ENCODE measurements at places on chromosomes 3 and 15.
A peak's percentile ranks its signal among the peaks of the same experiment; 100 is the strongest.

DNA sequence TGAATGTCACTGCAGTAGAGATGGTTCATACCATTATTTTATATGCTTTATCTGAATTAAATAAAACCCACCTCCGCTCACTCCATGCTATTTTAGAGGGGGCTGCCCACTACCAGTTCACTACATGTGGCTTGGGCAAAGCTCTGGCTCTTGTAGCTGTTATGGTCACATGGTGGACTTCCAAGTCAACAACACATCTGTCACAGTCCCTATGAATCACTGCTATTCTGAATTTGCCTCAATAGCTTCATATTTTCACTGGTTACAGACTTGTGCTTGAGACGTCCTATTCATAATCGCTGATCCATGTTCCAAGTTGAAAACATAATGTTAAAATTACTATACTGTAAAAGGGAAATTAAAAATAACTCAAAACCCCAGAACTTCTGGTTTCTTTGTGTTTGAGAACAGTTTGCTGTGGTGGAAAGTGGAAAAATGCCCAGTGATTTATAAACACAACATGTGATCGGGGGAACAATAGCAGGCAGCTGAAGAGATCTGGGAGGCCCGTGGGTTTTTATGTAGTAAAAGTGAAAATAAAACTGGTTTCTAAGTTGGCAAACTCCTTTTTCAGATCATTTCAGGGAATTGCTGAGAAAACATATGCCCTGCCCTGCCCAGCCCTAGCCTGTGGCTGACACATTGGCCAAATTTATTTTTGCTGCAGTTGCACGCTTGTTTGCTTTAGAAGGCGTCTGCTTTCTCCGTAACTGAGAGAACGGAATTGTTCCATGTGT lies 128.8 kb upstream of the PRR23C start:
- DNase-seq = no peak

GRCh38 chr3:187082758-187083375 lies 56.4 kb downstream of the RPL39L start:
- no peak for DNase-seq

- DNase-seq = no peak
Measured at GRCh38 chr15:64896371-64897069, 15.2 kb upstream of the ANKDD1A start.

DNA sequence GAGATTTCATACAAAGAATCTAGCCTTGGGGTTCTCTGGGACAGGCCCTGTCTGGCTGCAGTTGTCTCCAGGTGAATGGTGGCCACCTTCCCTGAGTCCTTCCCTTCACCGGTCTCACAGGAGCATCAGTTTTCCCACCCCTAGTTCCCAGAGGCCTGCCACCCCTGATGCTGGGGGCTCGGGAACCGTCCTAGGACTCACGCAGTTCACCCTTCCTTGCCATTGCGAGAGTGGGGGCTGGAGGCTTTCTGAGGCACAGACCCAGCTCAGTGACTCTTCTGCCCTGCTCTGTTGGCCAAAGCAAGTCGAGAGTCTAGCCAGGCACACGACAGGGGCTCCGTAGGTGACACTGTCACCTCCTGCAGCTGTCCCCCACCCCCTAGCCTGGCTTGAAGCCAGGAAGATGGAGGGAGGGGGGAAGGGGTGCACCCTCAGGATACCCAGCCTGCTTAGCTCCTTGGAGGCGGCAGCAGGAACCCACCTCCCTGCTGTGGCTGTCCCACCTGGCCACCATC lies 130.3 kb downstream of the NUP210 start:
- DNase-seq = no peak

GRCh38 chr3:162740941-162741596 lies 1244.5 kb downstream of the OTOL1 start:
- DNase-seq = no peak

DNA sequence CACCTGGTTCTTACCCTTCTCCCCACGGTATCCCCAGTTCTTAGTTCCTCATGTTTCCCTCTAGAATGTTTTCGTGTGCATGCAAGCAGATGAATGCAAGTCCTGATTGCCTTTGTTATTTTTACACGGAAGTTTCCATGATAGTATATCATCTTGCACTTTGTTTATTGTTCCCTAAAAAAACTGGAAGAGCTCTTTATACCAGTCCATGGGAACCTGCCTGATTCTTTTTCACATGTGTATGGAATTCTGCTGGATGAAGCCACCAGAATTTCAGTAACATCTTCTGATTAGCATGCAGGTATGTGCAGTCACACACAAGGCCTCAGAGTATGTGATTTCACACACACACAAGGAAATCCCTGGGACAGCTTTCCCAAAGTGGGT lies 16.0 kb upstream of the LRRK1 start:
- no peak for DNase-seq

GRCh38 chr3:181615666-181616065 lies 96.1 kb upstream of the SOX2 start:
- DNase-seq = no peak

GRCh38 chr3:132047209-132047608 lies 12.4 kb upstream of the CPNE4 start:
- DNase-seq = no peak

- DNase-seq = no peak
Measured at GRCh38 chr3:188299708-188300107, 145.8 kb downstream of the LPP start.

GRCh38 chr3:177553012-177553411 lies 355.7 kb upstream of the TBL1XR1 start:
- no peak for DNase-seq

DNA sequence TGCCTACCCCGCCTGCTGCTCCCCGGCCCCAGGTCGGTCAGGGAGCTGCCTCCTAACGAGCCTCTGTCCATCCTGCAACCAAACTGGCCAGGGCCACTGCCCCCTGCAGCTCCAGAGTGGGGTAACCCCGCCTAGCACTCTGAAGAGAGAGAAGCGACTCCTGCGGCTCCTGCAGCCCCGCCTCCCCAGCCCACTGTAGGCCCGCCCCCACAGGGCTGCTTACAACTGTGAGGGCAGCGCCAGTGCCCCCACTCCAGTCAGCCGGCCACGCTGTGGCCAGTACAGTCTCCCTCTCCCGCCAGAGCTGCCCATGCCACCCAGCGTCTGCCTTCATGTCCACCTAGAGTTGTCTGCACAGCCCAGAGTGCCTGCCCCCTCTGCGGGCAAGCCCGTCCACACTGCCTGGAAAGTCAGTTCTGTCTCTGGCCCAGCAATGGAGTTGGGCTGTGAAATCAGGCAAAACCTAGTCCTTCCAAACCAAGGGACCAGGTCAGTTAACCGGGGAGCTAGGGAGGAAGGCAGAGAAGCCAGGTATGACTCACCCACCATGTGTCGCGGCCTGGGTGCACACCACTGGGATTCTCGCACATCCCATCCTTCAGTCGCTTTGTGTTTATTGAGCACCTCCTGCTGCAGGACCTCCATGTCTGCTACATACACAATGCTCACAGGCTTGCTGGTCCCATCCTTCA lies 2.4 kb downstream of the UCN2 start:
- DNase-seq = no peak

DNA sequence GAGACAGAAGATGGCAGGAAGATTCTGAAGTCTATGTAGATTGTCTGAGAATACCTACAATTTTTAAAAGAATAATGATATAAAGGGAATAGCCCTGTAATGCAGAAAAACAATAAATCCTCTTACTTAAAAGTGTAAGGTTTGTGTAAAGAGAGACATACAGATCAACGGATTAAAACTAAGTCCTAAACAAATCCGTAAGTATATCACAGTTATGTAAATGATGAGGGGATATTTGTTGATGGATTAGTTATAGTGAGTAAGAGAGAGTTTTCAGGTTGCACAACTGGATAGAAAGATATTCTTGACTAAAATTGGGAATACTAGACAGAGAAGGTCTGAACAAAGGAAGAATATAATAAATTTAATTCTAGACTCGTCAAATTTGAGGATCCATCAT lies 179.6 kb downstream of the TBC1D5 start:
- no peak for DNase-seq

DNA sequence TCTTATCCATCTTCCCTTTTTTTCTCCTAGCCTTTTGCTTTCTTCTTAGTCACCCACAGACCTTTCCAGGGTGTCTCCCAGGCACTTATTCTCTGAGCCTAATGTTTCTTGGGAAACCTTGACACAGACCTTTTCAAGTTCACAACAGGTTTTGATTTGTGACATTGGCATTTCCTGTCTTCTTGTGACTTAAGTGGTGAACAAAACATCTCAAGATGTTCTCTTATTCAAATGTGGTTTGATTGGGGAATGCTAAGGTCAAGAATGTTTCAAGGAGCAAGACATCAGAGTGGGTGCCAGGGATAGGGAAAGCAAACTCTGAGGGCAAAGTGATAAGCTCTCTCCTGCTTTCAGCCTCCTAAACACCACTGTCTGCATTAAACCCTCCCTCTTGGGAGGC lies 68.2 kb upstream of the GSK3B start:
- DNase-seq = no peak

DNA sequence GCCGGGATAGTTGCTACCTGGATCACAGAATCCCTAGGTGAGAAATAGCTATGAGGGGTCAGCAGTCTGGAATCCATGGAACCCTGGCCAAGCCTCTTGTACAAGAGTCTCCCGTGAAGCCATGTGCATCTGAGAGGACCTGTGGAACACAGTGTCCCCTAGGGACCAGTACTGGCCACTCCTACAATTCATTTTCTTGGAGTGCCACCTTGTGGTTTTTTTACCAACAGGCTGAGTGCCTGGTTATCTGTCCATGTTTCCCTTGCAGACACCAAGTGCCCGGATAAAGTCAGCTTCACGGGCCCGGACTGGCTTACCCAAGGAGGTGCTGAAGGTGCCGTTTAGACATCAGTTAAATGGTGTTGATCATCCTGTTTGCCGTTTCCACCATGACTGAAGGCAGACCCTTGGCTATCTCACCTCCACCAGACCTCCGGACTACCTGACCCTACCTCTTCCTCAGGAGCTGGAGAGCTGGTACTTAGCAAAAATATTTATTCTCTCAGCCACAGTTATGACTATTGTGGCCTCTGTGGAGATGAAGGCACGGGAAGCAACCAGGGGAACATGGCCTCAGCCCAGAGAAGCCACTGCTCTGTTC lies 93.9 kb downstream of the RBPMS2 start:
- no peak for DNase-seq

DNA sequence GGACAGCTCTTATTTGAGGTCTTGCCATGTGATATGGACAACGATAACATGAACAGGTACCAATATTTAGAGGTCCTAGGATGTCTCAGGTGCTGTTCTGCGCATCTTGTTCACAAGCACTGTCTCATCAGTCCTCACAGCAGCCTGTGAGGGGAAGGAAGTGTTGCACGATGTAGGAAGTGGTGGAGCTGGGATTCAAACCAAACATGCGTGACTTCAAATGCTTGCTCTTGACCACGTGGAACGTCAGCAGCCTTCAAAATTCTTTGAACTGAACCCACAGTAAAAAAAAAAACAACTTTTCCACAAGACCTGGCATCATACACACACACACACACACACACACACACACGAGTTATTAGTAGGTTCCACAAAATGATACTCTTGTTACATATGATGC lies 153.4 kb upstream of the SMAD3 start:
- DNase-seq = peak; percentile 73

GRCh38 chr15:50353975-50354837 lies 792 bp downstream of the GABPB1 start:
- peak; percentile 67 for DNase-seq

- no peak for DNase-seq
Measured at GRCh38 chr3:18544146-18544545, 119.0 kb upstream of the SATB1 start.

DNA sequence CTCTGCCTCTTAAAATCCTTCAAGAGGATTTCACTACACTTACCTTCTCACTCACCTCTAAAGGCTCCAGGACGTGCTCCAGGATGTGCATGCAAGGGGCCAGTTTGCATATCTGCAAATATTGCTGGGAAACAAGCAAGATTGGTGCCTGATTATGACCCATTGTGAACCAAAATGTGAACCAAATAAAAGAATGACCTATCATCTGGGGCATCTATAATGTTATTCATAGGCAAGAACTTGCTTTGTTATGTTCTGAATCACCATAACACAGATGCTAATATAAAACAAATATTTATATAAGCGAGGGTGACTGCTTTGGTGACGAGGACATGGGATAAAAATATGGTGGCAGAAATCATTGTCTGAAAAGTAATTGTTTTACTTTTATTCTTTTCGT lies 5.5 kb downstream of the IL12A start:
- no peak for DNase-seq

- DNase-seq = no peak
Measured at GRCh38 chr15:83626171-83626802, 27.6 kb upstream of the ADAMTSL3 start.

- no peak for DNase-seq
Measured at GRCh38 chr3:21620511-21621155, 130.4 kb downstream of the ZNF385D start.

DNA sequence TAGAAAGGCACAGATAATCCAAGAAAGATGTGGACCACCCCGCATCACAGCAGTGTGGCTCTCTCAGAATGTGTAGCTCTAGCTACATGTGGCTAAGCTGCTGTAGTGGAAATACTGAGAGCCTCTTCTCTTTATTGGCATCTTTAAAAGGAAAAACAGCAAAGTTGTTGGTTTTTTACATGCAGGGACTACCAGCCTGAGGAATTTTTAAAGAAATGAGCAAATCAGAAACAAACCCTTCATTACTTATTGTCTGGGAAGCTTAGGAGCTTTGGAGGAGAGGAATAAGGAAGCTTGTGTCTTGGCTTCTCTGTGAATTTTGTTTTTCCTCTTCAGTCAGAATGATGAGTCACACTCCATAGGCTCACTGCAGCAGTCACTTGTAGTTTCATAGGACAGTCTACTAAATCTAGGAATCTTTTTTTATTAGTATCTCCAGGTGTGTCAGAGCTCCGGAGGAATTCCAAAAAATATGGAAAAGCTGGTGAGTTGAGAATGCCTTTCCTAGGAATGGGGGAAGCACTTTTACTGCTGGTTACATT lies 27.5 kb downstream of the POLG start:
- no peak for DNase-seq

- no peak for DNase-seq
Measured at GRCh38 chr15:94602754-94603470, 371.6 kb downstream of the MCTP2 start.

DNA sequence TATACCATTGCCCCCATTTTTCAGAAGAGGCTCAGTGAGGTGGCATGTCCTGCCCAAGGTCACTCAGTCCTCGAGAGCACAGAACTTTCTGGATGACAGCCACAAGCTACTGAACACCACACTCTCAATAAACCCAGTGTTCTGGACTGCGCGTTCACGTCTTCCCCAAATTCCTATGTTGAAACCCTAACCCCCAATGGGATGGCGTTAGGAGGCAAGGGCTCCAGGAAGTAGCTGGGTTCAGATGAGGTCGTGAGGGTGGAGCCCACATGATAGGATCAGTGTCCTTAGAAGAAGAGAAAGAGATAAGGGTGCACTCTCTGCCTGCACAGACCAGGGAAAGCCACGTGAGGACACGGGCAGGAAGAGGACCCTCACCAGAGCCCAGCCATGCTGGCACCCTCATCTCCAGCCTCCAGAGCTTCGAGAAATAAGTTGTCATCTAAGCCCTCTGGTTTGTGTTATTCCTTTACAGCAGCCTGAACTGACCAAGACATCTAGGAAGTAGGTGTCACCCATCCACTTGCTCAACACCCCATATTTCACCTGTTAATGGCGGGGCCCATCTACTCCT lies 324.0 kb downstream of the UACA start:
- no peak for DNase-seq
